ENCODE measurements at places on chromosomes 16 and 17.

- no peak for DNase-seq
These were observed 3.3 kb upstream of the COG1 start for GRCh38 chr17:73189417-73190099.

- DNase-seq, result peak; percentile 39
These were observed 23.1 kb downstream of the LAT start for GRCh38 chr16:29007730-29008593.

DNA sequence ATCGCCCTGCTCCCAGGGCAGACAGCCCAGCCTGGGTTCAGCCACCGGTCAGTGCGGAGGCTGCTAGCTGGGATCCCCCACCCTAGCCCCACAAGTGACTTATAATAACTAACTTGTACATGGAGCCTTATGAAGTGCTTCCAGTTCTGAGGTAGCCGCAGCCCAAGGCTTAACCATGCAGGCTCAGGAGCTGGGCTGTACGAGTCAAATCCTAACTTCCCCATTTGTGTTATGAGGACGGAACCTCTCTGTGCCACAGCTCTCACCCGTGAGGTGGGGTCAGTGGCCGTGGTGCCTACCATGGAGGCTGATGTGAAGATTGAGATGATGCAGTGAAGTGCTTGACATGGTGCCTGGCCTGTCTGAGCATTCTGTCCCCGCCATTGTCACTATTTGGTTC is 27.8 kb upstream of the GOSR2 start:
- DNase-seq, result no peak

DNA sequence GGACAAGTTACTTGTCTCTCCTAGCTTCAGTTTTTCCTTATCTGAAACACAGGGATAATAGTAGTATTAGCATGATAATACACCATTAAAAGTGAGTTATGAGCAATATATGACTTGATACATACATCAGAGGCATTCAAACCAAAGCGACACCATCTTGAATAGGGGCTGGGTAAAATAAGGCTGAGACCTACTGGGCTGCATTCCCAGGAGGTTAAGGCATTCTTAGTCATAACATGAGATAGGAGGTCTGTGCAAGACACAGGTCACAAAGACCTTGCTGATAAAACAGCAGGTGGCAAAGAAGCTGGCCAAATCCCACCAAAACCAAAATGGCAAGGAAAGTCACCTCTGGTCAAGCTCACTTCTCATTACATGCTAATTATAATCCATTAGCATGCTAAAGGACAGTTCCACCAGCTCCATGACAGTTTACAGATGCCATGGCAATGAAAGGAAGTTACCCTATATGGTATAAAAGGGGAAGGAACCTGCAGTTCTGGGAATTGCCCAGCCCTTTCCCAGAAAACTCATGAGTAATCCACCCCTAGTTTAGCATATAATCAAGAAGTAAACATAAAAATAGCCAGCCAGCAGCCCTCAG is 37.2 kb upstream of the HS3ST3A1 start:
- no peak for DNase-seq

DNA sequence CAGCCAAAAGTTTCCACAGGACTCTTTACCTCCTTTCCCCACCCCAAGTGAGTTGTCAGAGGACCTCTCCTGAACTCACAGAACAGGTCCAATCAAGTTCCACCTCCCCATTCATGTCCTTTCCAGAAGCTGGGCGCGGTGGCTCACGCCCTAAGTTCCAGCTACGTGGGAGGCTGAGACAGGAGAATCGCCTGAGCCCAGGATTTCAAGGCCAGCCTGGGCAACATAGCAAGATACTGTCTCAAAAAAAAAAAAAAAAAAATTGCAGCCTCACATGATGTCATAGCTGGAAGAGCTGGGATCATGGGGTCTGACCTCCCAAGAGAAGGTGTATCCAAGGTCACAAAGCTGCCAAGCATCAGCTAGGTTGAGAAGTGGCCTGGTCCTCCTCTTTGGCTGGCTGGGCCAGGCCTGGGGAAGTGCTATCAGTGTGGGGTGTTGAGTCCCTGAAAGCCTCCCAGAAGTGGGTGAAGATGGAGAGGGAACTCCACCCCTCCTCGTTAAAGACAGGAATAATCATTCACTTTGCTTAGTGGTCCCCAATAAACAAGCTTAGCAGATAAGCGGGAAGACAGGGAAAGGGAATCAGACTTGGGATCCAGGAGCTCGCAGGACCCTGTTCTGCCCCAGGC is 5.5 kb upstream of the MNT start:
- DNase-seq, result no peak

DNA sequence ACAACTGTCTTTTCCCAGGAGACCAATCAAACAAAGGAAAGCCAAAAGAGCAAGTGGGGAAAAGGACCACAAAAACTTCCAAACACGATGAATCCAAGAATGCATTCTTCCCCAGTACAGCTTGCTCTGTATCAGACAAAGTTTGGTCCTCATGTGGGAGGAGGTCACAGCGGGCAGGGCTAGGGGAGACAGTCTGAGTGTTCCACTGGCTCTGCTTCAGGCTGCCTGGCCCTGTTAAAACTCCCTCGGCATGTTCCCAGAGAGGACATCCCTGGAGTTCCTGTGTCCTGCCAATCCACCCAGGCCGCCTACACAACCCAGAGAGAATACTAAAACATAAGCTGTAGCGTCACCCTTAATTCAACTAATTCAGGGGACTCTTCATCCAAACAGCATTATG is 415.1 kb upstream of the DYNLRB2 start:
- no peak for DNase-seq

- DNase-seq, result peak; percentile 74
These were observed 7.3 kb downstream of the SLC22A31 start for GRCh38 chr16:89192956-89193575.

DNA sequence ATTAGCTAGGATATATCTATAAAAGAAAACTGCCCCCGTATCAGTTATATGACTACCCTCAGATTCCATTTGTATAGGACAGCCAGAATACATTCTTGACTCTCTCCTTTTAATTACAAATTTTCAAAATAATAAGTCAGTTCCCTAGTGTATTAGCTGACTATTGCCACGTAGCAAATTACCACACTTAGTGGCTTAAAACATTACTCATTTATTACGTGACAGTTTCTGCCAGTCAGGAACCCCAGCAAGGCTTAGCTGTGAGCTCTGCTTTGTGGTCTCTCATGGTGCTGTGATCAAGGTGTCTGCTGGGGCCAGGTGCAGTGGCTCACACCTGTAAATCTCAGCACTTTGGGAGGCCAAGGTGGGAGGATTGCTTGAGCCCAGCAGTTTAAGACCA is 13.9 kb upstream of the SCNN1B start:
- DNase-seq, result no peak

- DNase-seq, result no peak
These were observed 17.3 kb downstream of the SAMD14 start for GRCh38 chr17:50112694-50113093.

DNA sequence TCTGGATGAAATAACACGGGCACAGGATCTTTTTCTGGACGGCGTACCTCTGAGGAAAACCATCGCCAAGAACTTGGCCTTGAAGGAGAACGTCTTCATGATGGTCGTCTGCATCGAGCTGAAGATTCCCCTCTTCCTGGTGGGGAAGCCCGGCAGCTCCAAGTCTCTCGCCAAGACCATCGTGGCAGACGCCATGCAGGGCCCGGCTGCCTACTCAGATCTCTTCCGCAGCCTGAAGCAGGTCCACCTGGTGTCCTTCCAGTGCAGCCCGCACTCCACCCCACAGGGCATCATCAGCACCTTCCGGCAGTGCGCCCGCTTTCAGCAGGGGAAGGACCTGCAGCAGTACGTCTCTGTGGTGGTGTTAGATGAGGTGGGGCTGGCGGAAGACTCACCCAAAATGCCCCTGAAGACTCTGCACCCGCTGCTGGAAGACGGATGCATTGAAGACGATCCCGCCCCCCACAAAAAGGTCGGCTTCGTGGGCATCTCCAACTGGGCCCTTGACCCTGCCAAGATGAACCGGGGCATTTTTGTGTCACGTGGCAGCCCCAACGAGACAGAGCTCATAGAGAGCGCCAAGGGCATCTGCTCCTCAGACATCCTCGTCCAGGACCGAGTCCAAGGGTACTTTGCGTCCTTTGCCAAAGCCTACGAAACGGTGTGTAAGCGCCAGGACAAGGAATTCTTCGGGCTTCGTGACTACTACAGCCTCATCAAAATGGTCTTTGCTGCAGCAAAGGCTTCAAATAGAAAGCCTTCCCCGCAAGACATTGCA is 68.3 kb upstream of the ENDOV start:
- no peak for DNase-seq

- DNase-seq, result no peak
These were observed 62.7 kb upstream of the GSE1 start for GRCh38 chr16:85550422-85550864.

DNA sequence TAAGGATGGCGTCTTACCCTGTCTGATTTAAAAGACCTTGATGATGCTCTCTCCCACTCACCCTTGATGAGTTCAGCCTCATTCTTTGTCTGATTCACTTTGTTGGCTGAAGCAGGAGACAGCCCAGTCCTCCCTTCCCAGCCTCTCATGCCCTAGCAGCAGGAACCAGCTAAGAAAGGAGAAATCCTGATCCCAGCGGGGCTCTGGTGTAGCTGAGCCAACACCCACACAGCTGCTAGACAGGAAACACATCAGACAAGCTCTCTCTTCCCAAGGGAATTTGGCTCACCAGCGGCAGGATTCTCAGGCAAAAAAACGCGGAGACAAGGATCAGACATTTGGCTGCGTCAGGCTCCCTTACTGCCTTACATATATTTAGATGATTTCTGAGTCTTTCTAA is 211.5 kb downstream of the CDH11 start:
- DNase-seq, result no peak

GRCh38 chr17:10729334-10730193 is at the start of gene TMEM220:
TSS of gene TMEM220 (minus strand) at chr17:10730023. CDS start at chr17:10729851, 172 bp downstream.
- DNase-seq, result peak; percentile 46

DNA sequence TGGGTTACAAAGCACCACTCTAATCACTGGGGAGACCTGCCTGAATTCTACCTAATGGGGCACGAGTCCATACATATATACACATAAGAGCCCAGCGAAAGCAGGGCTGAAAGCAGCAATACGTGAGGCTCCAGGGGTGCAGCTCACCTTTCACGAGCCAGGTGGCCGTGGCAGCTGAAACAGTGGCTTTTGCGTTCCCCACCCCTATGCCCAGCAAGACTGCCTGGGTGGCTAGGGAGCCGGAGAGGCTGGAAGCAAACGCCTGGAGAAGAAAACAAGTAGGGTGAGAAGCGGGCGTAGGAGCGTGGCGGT is 618 bp downstream of the RUSF1 start:
- no peak for DNase-seq

DNA sequence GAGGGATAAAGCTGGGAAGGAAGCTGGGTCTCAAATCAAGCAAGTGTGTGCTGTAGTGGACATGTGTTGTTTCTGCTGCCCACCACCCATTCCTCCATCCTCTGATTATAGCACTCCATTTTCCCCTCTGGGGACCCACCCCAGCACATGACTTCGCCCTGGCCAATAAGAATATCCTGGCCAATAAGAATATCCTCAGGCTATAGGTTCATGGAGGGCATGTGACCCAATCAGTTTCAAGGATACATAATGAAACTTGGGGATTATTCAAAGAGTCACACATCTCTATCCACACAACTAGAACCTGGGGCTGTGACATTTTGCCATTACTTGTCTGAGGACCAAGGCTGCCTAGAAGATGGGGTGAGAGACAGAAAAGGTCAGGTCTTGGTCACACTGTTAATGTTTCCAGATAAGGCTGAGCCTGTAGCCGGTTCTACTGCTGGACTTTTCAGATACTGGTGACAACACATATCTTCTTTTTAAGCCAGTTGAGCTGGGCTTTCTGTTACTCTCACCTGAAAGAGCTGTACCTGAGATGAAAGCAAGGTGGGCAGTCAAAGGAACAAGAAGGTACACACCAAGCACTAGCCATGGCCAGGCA is 33.7 kb downstream of the MYO18A start:
- no peak for DNase-seq

DNA sequence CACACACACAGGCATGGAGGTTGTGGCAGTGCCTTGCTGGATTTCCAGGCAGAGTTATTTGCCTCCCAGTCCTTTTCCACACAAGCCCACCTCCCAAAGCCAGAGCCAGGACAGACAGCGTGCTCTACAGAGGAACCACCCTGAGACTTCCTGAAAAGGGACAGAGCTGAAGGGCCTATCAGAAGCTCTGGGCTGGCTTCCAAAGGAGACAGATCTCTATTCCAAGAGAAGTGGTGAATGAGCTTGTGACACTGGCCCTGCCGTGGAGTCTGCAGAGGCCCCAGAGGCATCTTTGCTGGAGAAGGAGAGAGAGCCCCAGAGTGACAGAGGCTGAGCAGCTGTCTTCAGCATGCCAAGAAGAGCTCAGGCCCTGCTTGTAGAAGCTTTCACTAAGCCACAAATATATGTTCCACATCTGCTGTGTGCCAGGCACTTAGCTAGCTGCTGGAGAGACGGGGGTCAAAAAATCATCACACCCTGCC is 8.3 kb upstream of the LPCAT2 start:
- DNase-seq, result no peak

GRCh38 chr16:70747703-70748631 is 53.0 kb downstream of the VAC14 start:
- DNase-seq, result no peak

- no peak for DNase-seq
These were observed 96.5 kb downstream of the YPEL2 start for GRCh38 chr17:59427996-59428395.

DNA sequence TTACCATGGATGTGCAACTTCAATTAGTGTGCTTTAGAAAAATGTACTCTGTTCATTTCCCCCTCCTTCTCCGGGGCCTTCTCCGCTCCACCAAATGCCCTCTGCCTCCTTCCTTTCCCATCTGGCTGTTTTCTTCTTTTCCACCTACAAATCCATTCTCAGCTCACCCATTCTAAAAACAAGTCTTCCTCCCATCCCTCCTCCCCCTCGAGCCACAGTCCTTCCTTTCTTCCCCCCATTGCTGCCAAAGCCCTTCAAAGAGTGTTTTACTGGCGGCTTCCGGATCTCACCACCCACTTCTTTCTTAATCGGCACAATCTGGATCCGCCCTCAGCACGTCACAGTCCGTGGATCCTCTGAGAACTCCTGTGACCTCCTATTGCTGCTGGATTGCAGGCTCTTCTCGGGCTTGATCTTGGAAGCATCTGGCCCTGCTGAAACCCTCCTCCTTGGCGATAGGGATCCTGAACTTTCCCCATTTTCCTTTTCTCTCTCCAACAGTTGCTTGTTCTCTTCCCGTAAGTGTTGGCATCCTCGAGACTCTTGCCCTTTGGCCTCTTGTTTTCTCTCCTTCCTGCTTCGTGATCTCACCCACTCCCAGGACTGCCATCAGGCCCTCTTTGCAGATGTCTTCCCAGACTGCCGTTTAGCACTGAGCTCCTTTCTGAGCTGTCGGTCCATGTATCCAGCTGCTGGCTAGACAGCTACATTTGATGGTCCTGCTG is 36.0 kb upstream of the FBXO47 start:
- peak; percentile 52 for DNase-seq

GRCh38 chr16:8107296-8107695 is 483.0 kb downstream of the TMEM114 start:
- no peak for DNase-seq
